ENCODE measurements at places on chromosomes 12 and 14. TPM values are rescaled to one million over a fixed set of nuclear protein-coding genes. Genes with fewer than 3 reads are reported as not detected.

The SLCO1A2 gene
- 3.8 TPM for total RNA-seq

The TROAP gene
- 8.0 TPM for total RNA-seq

The CARMIL3 gene
- total RNA-seq = 0.31 TPM

The VRTN gene
- not detected for total RNA-seq

The ZNF219 gene
- 25.2 TPM for total RNA-seq

The PFDN5 gene
- total RNA-seq = 396 TPM

The GRIP1 gene
- total RNA-seq = 9.1 TPM

The COX8C gene
- not detected for total RNA-seq

- DNase-seq = no peak
These were observed 609.0 kb upstream of the STXBP6 start for GRCh38 chr14:25658988-25659387.

- no peak for DNase-seq
These were observed 49.0 kb downstream of the GPHB5 start for GRCh38 chr14:63269561-63270225.

DNA sequence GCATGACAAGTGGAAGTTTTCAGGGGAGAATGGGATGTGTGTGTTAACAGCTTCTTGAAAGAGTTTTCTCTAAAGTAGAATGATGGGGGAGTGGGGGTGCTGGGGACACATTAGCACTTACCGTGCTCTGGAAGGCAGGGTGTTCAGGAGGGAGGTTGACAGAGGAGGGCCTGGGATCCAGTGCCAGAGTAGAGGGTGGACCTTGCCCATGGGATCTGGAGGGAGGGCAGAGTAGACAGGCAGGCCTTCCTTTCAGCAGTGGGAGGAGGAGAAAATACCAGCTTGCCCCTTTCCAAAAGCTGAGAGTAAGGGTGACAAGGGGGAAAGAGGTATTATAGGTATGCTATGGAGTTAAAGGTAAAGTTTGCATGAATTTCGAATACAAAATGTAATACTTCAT is 40.1 kb downstream of the TRAF3 start:
- DNase-seq = no peak

- DNase-seq = no peak
These were observed 43.0 kb downstream of the NCOR2 start for GRCh38 chr12:124524231-124524925.

- DNase-seq = no peak
These were observed 844 bp downstream of the DPF3 start for GRCh38 chr14:72892879-72893635.

- DNase-seq = no peak
These were observed 667.8 kb downstream of the NOVA1 start for GRCh38 chr14:25929881-25930615.

- DNase-seq = no peak
These were observed 84.4 kb upstream of the CISTR start for GRCh38 chr12:53836119-53836655.

GRCh38 chr12:12510141-12510540 is 52.5 kb downstream of the DUSP16 start:
- DNase-seq = no peak

GRCh38 chr12:116406529-116406928 is 129.0 kb upstream of the MED13L start:
- DNase-seq = no peak

GRCh38 chr12:66066929-66067523 is 63.5 kb downstream of the LLPH start:
- no peak for DNase-seq

- no peak for DNase-seq
These were observed 179.7 kb downstream of the SSPN start for GRCh38 chr12:26374934-26375680.

- DNase-seq = no peak
These were observed 148.4 kb upstream of the SYT10 start for GRCh38 chr12:33587784-33588712.

DNA sequence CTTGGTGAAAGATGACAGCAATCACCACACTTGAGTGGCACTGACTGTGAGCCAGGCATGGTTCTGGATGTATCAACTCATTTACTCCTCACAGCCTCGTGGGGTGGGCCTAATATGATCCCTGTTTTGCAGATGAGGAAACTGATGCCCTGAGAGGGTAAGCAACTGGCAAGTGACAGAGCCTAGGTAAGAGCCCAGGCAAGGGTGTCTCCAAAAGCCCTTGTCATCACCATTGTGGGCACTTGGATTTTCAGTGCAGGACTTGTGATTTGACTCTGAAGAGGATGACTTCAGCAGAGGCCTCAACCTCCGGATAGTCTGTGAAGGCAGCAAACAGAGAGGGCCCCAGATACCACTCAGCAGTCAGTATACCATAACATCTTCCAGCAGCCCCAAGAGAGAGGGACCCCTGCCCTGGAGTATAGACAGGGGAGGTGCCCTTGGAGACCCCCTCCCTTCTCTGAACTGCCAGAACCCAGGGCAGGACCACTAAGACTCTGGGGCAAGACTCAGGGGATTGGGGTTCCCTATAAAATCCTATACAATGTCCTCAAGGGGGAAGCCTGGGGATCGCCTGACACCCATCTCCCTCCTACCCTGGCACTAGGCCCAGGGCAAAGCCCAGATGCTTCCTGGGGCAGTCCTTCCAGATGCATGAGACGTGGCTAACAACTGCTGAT is 7.1 kb upstream of the KRT5 start:
- DNase-seq = peak; percentile 54

GRCh38 chr12:46547421-46548354 is 175.1 kb upstream of the SLC38A2 start:
- no peak for DNase-seq

DNA sequence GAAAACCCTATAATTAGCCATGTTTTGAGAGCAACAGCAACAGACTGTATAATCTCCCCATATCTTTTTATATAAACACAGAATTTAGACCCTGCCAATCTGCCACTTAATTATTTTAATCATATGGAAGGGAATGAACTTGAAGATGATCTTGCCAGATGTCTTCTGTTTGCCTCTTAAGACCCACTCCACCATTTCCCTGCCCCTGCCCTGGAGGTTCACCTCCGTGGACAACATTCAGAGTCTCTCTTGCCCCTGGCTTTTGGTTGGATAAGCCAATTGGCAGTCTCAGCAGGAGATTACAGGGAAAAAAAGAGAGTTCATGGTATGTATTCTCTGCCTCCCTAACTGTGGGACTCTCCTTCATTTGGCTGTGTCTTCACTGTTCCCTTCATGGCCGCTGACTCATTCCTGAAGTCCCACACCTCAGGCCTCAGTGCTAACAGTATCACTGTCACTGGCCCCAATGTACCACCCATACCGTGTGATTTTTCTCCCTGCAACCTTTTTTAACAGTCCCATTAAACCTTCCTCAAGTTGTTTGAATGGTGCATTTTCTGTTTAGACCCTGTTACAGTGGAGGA is 184.8 kb downstream of the PIK3C2G start:
- DNase-seq = no peak

DNA sequence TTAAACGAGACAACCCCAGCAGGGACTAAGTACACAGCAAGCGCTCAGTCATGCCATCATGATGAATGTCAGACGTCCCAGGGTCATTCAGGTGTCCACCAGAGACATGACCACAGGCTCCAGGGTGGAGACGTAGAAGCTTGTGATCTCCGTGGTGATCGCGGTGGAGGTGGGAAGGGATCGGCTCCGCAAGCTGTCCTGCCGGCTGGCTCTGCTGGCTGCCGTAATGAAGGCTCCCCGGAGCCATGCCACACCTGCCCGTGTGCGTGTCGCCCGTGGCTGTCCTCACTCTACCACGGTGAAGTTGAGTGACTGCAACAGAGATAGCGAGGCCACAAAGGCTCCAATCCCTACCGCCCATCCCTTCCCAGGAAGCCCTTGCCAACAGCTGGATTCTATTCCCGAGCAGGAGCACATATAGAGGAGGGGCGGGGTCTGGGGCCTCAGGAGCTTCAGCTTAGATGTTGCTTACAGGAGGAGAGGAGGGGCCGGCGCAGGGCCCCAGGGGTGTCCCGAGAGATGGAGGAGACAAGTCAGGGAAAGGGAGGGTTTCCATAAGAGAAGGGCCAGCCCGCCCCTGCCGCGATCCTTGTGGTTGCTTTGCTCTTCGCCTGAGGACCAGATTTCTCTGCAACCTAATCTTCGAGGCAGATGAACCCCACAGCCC is 332.6 kb upstream of the SFSWAP start:
- DNase-seq = peak; percentile 57
